SIG-M5 (cell line): ENCODE measurements at places on chromosomes 3 and 15.

GRCh38 chr3:48129921-48130320 lies 58.3 kb downstream of the CDC25A start:
- no peak for DNase-seq

- no peak for DNase-seq
Observed at GRCh38 chr15:95016511-95017229, 785.3 kb downstream of the MCTP2 start.

DNA sequence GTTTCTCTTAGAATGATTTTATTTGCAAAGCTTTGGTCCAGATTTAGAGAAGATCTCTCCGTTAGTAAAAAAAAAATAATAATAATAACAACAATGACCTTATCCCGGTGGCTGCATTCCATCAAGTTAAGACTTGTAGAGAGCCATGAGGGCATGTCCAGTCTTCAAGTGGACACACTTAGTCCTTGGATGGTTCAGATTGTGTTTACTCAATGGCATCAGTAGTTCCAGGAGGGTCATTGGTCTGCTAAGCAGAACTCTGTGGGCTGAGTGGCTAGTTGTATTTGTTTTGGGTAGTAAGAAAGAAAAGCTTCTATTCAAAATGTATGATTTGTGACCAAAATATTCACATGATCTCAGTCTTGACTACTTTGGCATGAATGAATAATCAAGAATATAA lies 116.3 kb upstream of the UBE2E2 start:
- no peak for DNase-seq

DNA sequence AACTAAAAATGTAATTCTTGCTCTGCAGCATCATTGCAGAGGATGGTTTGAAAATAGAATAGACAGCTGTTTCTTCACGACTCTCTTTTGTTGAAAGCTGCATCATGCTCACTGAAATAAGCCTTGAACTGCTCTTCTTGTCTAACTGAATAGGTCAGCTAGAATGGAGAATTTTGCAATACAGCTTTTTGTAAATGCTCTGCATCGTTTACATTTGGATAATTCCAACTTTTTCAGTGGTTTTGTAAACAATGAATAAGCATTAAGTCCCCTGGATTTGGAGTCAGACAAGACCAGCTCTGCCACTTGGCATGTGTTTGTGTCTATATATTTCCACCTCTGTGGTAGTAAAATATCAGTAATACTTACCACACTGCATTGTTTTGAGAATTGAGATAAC lies 95.2 kb downstream of the PLSCR2 start:
- DNase-seq = no peak

DNA sequence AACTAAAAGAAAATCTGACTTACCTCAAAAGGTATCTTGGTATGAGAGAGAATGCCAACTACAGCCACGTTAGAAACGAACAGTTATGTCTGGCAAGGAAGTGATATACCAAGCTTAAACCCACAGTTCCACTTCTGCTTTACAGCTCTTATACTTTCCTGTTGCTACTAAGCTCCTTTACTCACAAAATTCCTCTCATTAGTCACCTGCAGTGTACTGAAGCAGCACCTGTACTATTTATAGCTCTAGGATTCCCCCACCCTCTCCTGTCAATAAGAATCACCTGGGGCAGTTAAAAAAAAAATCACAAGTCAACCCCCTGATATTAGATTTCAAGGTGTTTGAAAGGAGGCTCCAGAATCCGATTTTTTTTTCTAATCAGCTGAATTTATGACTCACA lies 2.9 kb upstream of the TMEM266 start:
- no peak for DNase-seq

DNA sequence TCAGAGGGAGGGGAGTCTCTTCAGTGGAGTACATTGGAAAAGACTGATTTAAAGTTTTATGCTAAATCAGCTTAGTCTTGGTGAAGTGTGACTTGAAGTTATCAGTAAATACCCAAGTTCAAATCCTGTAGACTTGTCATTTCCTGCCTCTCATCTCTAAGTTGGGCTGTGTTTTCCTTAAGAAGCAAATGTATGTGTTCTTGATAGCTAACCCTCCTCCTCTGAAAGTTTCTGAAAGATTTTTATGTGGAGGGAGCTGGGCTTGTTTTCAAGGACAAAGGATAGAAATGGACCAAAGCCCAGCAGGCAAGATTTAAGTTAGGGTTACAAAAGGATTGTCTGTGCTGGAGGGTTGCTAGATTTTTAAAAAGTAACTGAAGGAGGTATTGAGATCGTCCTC lies 4.2 kb downstream of the MAPKBP1 start:
- no peak for DNase-seq

GRCh38 chr3:64179249-64179648 lies 46.0 kb downstream of the PRICKLE2 start:
- no peak for DNase-seq
